Lung (tissue), 17 donors: ENCODE measurements at places on chromosomes 2 and 18. TPM values are rescaled to one million over a fixed set of nuclear protein-coding genes. Genes with fewer than 3 reads are reported as not detected.

Gene TBR1
- polyA plus RNA-seq: 0.02 TPM

Gene REG3G
- 0.13 TPM for polyA plus RNA-seq

Gene CCDC121
- 1.8 TPM for polyA plus RNA-seq

Gene MERTK
- 5.5 TPM for polyA plus RNA-seq

DNA sequence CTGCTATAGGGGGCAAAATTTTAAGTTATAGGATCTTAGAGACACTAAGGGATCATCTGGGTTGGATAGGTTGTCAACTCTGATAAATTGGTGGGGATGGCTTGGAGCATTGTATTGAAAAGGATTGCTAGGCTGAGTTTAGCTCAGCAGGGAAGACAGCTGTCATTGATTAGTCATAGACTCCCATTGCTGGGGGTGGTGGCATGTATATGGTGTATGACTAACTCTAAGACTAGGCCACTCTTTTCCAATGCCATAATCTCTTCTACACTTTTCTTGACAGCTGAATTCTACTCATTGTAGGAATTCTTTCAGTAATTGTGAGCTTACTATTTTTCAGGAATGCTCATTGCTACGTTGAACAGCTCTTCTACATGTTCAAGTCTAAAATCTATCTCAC lies 81.3 kb upstream of the PELI1 start:
- H3K36me3 ChIP-seq: no peaks in the 10 kb centered on the region
- H3K4me3 ChIP-seq: no peak overlapping the region
- H3K27me3 ChIP-seq: no peaks in the 10 kb centered on the region
- DNase-seq: no peak
- peaks cover 21% of the 10 kb centered on the region for H3K4me1 ChIP-seq

DNA sequence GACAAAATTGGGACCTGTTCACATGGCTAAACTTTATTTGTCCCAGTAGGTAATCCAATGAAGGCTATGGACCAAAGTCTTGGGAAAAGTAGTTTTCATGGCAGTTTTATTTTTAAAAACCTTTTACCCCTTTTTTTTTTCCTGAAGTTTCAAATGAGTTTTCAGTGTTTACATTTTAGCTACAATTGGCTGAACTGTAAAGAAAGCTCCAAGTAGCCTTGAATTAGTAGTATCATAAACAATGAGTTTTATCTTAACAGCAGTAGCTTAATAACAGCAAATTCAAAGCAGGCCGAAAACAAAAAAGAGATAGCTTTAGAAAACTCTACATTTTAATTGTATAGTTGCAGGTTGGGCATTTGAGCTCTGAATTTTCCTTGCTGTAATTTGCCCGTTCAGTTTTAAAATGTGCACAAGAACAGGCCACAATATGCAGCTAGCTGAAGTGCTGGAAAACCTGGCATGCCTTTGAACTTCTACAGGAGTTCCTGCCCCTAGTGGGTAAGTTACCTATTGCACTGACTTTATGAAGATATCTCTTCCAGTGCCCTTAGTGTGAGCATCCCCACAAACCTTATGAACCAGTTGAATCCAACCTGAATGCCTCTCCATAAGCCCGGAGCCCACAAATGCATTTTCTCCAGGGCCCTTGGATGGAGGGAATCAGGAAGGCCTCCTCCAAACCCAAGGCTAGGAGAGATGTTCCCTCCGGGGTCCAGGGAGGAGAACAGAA lies 106.7 kb downstream of the XRCC5 start:
- H3K36me3 ChIP-seq: no peaks in the 10 kb centered on the region
- H3K4me3 ChIP-seq: no peak overlapping the region
- DNase-seq: peak; percentile 56
- H3K4me1 ChIP-seq: no peaks in the 10 kb centered on the region
- no peak overlapping the region for H3K27ac ChIP-seq

DNA sequence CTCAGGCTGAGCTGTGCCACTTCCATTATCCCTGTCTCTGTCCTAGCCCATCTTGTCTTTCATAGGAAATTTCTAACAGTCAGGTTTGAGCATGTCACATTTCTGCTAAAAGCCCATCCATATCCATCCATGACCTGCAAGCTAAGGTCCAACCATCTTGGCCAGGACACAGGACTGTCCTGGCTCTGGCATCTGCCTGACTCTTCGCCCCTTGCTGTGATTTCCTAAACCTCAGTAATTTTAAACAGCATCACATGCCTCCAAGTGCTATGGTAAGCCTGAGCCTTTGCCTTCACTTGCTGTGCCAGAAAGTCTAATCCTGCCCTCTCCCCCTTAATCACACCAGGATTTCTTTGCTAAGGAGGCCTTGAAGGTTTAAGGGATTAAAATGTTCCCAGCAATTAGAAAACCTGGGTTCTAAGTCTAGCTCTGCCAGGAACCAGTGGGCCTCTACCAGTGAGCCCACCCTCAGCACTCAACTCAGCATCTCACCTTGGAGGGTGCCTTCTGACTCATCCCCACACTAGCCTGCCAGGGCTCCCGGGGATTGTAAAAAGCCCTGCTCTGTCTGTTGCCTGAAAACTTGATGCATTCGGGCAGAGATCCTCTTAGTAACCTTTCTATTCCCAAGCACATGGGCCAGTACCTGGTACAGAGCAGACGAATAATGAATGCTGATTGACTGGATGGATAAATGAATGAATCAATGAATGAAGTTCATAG lies 411.0 kb downstream of the LRATD1 start:
- H3K4me1 ChIP-seq: peaks cover 6% of the 10 kb centered on the region
- DNase-seq: peak; percentile 13
- H3K36me3 ChIP-seq: no peaks in the 10 kb centered on the region
- no peak overlapping the region for H3K27ac ChIP-seq
- no peak overlapping the region for H3K4me3 ChIP-seq
- H3K27me3 ChIP-seq: no peaks in the 10 kb centered on the region
